ENCODE measurements at places on chromosomes 12 and 14.

DNA sequence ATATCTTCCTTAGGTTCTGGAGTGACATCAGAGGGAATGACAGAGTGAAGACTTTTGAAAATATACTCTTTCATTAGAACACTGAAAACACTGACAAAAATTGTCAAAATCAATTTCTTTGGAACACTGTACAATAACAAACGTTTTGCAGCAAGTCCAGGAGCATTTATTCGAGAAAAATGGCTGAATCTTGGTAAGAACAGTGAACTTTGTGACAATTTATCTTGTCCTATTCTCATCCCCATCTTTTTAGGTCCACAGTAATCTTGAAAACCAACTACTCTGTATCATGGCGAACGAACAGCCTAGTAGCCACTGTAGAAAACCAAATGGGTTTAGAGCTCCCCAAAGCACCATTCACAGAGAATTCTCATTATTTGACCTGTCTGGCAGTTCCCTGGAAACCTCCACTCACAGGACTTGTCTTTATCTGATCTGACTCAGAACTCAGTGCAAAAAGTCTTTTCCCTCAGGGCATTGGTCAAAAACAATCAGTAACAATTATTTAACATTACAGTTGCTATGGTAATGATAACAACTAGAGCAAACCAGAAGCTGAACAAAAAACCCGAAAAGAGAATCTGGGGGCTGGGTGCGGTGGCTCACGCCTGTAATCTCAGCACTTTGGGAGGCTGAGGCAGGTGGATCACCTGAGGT lies 20.3 kb upstream of the PPP2R5E start:
- peak; percentile 40 for DNase-seq

DNA sequence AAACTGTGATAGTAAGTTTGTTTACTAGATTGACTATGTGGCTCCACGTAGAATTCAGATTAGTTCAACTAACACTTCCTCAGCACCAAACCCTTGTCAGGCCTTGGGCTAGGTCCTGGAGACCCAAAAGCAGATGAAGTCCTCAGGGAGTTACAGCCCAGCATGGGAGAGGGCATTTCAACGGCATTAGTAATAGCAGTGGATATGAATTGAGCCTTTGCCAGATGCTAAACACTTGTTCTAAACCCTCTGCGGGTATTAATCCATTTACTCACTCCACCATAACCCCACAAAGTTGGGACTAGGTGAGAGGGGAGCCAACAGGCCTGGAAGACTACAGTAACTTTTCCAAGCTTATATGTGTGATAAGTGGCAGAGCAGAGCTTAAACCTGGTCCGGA lies 714.6 kb downstream of the DIO2 start:
- peak; percentile 45 for DNase-seq

- no peak for DNase-seq
Observed at GRCh38 chr14:22007784-22008412, 334.3 kb upstream of the OR4E1 start.

DNA sequence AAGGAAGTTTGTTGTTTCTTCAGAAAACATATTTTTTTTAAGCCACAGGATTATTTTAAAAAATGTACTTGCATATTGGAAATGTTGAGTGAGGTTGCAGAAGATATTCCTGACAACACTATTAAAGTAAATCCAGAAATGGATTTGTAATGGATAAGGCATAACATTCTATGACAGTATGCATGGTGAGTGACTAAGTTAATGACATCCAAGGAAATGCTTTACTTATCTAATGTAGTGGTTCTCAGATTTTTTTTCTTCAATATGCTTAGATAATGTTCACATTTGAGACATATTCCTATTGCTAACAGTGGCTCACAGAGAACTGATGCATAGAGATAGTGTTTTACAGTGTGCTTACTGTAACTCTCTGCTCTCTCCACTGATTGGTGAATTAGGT lies 49.4 kb downstream of the ZDHHC17 start:
- no peak for DNase-seq

DNA sequence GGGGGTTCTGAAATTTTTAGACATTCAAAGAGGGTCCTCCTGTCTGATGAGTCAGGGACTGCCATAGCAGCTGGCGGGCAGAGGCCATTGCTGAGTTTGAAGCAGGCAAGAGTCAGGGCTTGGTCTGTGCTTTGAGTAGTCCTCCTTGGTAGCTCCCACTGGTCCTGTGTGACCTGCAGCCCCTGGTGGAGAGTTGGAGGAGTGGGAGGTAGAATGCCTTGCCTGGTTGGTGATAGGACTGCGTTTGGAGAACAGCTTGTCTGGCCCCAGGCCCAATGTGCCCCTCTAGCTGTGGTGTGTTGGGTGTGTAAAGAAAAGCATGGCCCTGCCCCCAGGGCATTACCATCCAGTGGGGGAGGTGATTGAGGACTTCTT lies 116.7 kb downstream of the BEGAIN start:
- DNase-seq, result no peak

- DNase-seq, result peak; percentile 98
Observed at GRCh38 chr12:62724947-62725451, 210.0 kb downstream of the PPM1H start.
